ENCODE measurements at places on chromosomes 5 and 9. TPM values are rescaled to one million over a fixed set of nuclear protein-coding genes. Genes with fewer than 3 reads are reported as not detected.

The DBH gene
- not detected for total RNA-seq

The ADRA1B gene
- 0.61 TPM for total RNA-seq

The ZCCHC9 gene
- 8.0 TPM for total RNA-seq

The ACOT12 gene
- total RNA-seq, result not detected

GRCh38 chr5:72030237-72030636 lies 77.0 kb upstream of the MAP1B start:
- no peak for DNase-seq

DNA sequence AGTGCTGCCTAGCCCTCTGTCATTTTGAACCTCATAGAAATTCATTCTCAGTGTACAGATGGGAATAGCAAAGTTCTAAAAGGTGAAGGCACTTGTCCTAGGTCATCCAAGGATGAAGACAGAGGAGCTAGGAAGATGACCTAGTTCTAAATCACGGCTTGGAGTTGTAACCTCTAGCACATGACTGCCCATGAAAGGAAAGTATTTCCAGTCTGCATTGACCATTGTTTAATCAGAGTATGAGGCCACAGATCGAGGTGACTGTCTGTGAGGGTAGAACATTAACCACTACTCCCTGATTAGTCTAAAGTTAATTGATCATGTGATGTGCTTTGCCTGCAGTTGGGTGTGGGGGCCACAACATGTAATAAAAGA lies 674 bp upstream of the TNFSF15 start:
- DNase-seq, result no peak

DNA sequence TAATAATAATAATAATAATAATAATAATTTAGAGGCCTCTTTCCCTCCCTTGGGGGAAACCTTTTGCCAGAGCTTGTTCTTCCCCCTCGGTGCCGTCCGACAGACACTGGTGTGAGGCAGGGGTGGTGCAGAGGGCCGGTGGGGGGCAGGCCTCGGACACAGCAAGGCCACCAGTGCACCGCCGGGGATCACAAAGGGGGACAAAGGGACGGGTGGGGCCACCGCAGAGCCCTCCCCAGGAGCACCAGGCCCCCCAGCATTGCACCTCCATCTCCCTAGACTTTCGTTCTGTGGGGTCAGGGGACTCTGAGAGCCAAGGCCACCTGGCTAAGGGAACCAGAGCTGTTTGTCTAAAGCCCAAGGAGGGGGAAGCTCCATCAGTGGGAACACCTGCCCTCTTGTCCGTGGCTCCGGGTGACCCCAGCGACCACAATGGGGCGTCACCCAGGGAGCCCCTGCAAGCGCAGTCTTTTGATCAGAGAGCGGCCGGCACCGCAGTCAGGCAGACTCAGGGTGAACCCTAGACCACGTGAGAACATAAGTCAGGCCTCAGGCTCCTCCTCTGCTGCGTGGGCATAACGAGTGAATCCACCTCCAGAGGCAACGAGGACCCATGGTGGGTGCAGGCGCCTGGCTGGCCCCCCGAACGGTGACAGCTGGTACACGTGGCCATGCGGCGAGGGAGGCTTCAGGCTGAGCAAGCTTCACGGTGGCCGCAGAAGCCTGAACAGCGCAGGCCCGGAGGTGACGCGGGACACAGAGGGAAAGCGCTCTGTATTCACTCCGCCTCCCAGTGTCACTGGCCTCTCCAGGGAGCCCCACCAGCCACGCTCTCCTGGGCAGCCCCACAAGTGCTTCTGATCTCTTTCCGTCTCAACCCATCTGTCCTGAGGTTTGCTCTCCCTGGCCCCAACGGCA lies 12.0 kb upstream of the QSOX2 start:
- no peak for DNase-seq

GRCh38 chr9:111728143-111728542 lies 66.6 kb downstream of the SHOC1 start:
- no peak for DNase-seq

GRCh38 chr5:42605490-42605889 lies 151.1 kb upstream of the CCDC152 start:
- no peak for DNase-seq

DNA sequence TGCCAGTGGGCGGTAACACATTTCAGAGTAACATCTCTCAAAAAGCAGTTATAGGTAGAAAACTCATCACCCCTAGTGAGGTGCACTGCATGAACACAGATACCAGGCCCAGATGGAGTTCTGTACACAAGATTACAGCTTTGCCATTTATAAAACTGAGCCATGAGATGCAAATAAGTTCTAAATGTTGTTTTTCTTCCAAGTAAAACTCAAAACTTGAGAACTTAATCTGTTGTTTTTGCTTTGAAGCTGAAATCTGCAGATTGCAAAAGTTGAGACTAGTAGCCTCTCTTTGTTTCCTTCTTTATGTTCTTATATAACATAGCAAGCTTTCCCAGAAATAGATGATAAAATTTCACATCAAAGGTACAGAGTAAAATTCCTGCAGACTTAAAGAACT lies 434.1 kb downstream of the PLK2 start:
- DNase-seq, result no peak

- DNase-seq, result no peak
Measured at GRCh38 chr5:10902145-10902544, 141.1 kb upstream of the DAP start.

DNA sequence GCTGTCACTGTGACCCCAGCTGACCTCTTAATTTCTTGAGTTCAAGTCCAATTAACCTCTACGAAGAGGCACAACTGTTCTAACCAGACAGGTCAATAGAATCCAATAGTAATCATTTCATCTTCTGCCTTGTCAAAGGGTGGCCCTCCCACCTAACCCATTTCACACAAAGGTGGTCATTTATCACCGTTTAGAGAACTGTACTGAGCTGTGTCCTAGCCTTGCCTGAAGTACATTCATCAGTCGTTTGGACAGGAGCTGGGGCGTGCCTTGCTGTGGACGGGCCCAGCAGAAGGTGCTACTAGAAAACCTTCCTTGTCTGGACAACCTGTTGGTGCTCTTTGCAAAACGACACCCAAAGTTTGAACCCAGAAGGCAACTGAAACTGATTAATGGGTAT lies 605.4 kb downstream of the ISL1 start:
- no peak for DNase-seq

DNA sequence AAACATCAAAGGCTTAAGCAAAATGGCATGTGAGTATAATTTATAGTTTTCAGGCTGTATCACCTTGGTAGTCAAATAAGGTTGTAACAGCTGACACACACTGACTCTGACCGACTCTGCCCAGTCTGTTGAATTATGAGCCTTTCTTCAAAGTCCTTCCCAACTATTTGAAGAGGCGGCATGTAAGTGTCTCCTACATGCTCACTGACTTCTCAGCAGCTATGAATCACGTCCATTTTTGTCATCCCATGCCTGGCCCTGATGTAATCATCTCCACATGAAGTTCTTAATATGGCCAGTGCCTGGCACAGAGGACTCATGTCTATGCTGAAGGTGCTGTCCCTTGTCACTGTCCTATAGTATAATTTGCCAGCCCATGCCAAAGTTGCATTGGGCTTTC lies 5.1 kb upstream of the PTBP3 start:
- peak; percentile 28 for DNase-seq
